Stimulated activated CD4-positive, alpha-beta T cell treated with anti-CD3 and anti-CD28 coated beads, Interleukin-1b, Interleukin-23, amount 100 ng/mL, for 1 hour (primary cell): ENCODE measurements at places on chromosomes 3 and 15.

GRCh38 chr3:187947927-187948682, 202.8 kb upstream of the BCL6 start:
- DNase-seq, result no peak

- DNase-seq, result no peak
Measured at GRCh38 chr3:13451301-13451673, 28.8 kb upstream of the HDAC11 start.

DNA sequence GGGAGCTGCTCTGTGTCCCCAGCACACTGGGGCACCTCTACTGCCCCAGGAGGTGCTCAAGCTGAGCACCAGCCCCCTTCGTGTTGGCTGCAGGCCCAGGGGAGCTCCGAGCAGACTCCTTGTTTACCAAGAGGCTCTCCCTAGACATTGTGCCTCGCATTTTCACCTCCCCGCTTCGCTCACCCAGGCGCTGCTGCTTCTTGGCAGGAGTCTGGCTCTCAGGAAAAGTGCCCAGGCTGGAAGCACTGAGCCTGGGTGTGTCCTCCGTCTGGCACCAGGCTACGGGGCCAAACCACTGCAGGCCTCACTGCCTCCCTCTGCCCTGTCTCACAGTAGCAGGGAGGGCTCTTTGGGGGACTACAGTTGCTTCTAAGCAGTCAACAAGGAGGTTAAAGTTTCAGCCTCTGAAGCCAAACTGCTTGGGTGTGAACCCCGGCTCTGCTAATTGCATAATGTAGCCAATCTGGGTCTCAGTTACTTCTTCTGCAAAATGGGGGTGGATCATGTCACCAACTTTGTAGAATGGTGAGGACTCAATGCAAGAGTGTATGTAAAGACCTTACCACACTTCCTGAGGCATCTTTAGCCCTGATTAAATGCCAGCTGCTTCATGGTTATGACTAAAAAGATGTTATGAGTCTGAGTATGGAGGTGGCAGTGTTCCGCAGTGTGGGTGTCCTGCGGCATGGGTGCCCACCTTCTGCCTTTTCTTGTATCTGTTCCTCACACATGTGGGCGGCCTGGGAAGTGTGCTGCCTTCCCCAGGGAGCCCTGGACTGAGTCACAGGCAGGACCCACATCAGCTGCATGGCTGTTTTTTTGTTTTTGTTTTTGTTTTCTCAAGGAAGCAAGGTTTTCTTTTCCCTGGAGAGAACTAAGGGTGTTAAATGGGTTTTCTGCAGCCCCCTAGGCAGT, 88.9 kb downstream of the CLSTN2 start:
- DNase-seq, result no peak

- no peak for DNase-seq
Measured at GRCh38 chr3:57370341-57370740, 77.9 kb upstream of the ASB14 start.

- DNase-seq, result no peak
Measured at GRCh38 chr3:171284308-171285075, 175.7 kb downstream of the TNIK start.

- no peak for DNase-seq
Measured at GRCh38 chr3:99256788-99257187, 355.3 kb upstream of the DCBLD2 start.

DNA sequence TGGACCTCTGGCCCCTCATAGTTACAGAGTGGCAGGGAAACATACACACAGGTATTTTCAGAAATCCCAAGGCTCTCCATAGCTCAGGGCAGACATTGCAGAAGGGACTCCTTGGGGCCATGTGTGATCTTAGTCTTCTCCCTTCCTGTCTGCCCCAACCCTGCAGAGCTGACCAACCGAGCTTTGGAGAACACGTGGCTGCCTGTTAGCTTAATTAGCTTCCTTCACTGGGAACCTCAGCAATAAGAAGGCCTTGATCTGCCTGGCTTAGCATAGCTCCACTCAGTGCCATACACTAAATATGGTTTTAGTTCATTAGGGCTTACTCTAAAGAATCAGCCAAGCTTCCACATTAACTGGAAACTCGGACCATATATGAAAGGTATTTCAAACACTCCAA, 12.3 kb downstream of the LYZL4 start:
- DNase-seq, result no peak

DNA sequence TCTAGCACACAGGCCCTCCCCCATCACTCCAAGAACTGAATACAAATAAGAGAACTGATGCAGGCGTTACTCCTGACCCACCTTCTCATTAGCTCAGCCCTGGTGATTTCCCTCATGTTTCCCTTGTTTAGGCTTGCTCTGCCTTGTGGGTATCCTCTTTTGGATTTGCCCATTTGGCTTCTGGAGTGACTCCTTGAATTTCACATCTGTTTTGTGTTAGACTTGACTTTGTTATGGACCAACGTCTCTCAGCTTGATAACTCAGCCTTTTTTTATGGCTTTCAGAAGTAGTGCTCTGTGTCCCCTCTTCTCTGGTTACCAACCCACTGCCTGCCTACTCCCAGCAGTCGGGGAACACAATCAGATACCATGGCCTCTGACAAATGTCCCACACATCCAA, 11.3 kb upstream of the TMOD3 start:
- DNase-seq, result no peak

DNA sequence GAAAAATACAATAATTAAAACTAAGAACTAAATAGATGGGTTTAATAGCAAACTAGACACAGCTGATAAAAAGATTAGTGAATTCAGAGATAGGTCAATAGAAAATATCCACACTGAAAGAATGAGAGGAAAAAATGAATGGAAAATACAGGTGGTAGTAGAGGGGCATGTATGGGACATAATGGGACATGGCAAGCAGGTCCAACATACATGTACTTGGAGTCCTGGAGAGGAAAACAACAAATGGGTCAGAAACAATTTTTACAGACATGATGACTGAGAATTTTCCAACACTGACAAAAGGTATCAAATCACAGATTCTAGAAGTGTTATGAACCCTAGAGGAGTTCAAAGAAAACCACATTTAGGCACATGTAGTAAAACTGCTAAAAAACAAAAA, 68.4 kb downstream of the MTHFS start:
- DNase-seq, result no peak

- DNase-seq, result no peak
Measured at GRCh38 chr3:140167600-140168281, 232.8 kb downstream of the CLSTN2 start.

DNA sequence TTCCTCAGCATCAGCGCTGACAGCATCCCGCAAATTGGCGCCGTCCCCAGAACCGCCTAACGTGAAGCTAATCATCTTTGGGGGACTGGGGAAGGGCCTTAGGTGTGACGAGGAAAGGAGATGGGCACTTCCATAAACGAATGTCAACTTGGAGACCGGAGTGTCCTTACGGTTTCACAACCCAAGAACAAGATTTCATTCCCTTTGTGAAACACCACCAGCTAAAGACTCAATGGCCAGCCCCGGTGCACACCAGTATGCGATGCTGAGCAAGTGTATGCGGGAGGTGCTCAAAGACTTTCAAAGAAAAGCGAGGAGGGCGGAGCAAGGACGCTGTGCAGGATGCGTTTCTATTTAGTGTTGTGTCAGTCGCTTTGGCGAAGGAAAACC, 759 bp upstream of the TTBK2 start:
- peak; percentile 6 for DNase-seq

DNA sequence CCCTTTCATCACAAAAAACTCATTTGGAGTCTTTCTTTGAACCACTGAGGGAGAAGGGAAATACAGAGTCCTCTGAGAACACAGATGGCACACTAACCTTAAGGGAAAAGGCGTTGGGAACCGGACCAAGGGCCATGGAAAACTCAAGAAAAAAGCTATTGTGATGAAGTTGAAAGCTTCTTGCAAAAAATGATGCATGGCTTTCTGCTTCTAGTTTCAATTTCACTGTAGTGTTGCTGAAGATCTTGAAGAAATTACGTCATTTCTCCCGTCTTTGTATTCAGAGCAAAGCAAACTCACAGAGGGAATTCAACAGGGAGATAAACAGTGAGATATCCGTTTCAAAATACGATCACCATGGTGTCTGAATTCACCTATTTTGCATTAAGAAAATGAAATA, 642.3 kb upstream of the ADAMTS9 start:
- no peak for DNase-seq

GRCh38 chr15:85730001-85730820, 64.5 kb downstream of the KLHL25 start:
- DNase-seq, result peak; percentile 15

DNA sequence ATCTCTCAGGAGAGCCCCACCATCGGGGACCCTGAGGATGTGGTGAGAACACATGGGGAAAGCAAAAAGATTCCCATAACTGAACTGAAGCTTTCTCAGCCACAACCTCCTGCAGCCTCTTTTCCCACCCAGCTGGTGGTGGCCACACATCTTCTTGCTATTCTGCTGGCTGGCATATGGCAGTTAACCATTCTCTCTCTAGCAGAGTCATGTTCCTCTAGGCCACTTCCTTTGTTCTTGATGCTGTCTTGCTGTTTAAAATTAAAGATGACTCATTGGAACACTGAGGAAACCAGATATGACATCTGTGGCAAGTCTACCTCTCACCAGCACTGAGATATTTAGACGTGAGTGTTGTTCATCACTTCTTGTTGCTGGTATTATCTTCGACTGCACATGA, 180.3 kb upstream of the ROBO2 start:
- DNase-seq, result no peak

DNA sequence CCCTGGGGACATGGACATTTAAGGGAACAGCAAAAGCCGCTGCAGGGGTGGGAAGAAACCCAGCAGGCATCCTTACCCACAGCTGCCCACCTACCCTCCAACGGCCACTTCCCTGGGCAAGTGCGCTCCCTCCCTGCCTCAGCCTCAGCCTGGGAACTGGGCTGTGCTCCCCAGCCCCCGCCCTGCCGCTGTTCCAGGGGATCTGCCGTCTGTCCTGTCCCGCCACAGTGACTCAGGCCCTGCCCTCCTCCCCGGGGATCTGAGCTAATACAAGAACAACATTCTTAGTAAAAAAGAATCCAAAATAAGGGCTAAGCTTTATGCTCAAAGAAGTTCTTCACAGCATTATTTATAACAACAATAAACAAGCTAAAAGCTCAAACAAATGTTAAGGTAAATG, 7.4 kb upstream of the IQSEC1 start:
- DNase-seq, result no peak

GRCh38 chr3:184241447-184242296, 7.1 kb downstream of the ALG3 start:
- DNase-seq, result no peak

DNA sequence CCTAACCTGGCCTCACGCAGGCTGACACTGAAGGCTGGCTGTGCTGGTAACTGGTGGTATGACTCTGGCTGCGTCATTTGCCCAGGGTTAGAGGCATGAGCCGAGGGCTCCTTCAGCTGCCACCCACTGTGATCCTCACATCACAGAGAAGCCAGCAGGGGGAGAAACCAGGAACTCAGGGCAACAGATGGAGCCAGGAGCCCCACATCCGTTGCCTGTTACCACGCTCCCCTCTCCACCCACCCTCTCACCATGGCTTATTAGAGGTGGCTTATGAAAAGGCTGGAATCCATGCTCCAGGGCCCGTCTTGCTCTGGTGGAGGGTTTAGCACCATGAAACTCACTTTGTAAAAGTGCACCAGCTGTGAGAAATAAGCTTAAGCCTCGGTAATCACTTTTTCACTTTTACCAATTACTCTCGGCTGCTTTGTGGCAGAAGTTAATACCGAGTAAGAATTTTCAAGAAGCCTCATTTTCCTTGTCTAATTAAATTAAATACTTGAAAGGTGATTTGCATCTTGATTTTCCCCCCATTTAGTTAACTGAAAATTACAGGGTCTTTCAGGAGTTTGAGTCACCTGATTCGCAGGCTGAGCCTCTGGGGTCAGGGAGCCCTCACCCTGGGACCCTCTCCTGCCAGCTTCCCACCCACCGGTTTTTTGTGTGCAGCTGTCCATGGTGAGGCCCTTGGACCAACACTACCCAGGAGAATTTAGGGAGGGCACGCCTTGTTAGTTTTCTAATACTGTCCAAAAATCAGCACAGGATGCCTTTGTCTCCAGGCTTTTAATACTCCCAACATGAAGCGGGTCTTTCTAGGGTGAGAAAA, 60.9 kb downstream of the ASB7 start:
- no peak for DNase-seq

- DNase-seq, result no peak
Measured at GRCh38 chr3:194130807-194131589, 5.0 kb upstream of the HES1 start.

DNA sequence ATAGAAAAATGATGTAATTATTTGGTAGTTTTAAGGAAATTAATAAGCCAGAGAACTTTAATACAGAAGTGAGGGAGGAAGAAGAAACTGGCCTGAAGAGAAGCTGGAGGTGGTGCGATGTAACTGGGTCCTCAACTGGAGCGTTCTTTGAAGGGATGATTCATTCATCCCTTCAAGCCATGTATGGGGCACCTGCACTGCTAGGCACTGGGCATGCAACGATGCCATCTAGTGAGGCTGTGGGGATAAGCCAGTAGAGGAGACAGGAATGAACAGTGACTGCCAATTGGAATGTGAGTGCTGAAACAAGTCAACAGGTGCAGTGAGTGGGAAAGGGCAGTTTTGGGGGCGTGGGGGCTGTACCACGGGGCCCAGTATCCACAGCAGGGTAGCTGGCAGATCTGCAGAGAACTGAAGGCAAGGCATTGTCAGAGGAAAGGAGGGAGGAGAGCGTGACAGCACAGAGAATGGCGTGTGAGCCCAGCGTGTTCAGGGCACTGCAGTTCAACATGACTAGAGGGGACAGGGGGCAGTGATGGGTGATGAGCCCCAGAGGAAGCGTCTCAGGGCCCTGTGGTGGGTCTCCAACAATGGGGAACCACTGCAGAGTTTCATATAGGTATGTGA, 3.8 kb upstream of the KIF23 start:
- DNase-seq, result no peak

DNA sequence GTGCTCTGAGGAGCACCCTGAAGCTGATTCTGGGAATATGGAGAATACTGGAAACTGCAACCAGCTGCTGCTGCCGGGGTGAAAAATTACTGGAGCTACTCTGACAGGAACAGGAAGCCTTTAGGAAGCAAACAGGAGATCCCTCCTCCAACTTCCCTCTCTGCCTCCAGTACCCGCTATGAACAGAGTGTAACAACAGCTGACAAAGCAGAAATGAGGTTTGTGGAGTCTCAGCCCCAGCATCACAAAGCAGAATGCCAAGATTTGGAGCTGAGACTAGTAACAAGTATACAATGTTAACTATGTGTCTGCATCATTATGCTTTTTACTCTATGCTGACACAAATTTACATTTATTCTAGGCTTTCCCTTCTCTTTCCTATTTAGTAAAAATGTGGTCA, 22.7 kb upstream of the PIAS1 start:
- no peak for DNase-seq

GRCh38 chr3:44902628-44903027, 28.2 kb downstream of the TGM4 start:
- DNase-seq, result no peak

DNA sequence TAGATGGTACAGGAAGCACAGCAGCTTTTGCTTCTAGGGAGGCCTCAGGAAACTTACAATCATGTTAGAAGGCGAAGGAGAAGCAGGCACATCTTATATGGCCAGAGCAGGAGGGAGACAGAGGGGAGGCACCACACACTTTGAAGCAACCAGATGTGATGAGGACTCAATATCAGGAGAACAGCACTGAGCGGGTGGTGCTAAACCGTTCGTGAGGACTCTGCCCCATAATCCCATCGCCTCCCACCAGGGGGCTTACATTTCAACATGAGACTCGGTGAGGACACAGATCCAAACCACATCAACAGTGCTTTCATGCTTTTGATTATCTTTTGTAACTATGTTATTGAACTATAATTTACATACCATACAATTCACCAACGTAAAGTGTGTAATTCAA, 7.6 kb upstream of the TMEM44 start:
- no peak for DNase-seq
